ENCODE measurements at places on chromosomes 3 and 15.
A peak's percentile ranks its signal among the peaks of the same experiment; 100 is the strongest.

DNA sequence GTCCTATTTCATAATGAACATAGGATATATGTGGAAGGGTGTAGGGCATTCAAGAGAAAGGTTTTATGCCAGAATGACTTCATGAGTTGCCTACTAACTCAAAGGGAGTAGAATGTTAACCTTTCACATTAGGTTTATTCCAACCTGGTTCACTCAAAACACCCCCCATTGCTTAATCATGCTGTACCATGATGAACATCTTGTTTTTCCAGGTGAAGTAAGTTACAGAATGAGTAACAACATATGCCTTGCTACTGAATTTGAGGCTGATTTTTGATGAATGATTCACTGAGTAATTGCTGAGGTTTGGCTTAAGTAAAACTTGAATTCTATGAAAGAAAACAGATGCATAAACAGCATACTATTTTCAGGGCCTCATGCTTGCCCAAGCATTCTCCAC is 5.9 kb upstream of the CLDN16 start:
- DNase-seq = no peak

GRCh38 chr3:58419780-58420507 is 13.7 kb downstream of the PDHB start:
- no peak for DNase-seq

DNA sequence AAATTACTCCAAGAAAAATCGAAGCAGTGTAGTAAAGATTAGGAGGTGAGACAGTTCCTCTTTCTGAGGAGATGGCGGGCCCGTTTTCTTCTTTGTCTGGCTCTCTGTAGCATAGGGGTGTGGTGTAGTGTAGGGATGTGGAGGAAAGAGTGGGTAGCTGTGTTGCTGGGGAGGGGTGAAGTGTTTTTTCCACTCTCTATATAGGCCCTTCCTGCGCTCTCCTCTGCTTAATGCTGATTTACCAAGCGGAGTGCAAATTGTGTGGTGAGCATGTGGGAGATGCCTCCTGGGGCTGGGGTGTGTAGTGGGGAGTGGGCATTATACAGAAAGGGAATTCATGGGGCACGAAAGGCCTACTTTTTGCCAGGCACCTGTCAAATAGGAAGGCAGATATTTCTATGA is 94.9 kb downstream of the ST6GAL1 start:
- no peak for DNase-seq

GRCh38 chr3:48765376-48765775 is 48.4 kb upstream of the IP6K2 start:
- DNase-seq = no peak

DNA sequence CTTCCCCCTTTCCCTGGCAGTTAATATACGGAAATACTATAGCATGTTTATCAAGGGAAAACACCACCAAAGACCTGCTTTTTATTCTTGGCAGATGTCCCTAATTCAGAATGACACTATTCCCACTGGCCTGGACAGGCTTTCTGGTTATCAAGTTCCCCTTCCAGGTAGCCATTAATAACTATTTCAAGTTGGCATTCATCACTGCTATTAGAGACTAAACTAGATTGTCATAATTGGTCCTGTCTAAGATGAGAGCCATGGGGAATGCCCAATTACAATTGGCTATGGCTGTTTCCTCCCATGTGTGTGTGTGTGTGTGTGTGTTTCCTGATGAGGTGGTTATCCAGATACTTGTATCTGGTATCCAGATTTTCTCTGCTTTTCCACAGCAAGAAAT is 608.1 kb downstream of the SQOR start:
- DNase-seq = no peak

DNA sequence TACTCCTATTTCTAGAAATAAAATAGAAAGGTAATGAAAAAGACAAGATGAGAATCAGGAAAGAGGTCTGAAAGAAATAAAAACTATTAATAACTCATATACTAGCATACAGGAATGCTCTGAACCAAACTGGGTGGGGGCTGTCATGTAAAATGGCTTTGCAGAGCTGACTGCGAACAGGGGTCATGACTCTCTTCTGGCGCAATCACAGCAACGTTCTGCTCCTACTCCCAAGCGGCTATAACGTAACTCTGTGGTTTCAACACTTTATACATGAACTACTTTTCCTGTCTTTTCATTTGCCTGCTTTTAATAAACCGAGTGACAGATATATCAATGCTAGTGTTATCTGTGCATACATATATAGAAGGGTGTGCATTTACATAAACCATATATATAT is 116.7 kb downstream of the DLG1 start:
- no peak for DNase-seq

DNA sequence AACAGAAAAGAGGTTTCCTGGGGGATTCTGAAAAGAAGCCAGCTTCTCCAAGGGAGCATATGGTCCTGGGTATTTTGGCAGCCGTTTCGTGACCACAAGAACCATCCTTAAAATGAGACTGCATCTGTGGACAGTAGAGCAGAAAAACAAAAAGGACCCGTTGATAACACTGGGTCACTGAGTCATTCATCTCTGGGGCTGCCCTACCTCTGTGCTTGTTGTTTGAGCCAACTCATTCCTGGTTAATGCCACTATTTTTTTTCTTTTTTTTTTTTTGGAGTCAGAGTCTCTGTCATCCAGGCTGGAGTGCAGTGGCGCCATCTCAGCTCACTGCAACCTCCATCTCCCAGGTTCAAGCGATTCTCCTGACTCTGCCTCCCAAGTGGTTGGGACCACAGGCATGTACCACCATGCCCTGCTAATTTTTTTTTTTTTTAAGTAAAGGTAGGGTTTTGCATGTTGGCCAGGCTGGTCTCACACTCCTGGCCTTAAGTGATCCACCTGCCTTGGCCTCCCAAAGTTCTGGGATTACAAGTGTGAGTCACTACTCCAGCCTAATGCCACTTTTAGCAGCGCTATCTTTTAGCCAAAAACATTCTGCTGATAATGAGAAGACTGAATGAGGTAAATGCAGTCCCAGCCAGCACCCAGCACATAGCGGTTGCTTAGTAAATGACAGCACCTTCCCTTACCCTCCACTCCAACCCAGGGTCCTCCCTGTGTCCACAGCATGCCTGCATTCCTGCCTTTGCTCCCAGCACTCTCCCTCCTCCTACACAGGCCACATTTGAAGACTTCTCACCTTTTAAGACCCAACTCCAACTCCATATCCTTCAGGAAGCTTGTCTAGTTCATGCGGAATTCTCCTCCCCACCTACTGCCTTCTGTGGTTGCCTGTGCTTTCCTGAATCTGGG is 9.1 kb upstream of the ISL2 start:
- no peak for DNase-seq

GRCh38 chr3:128076483-128077201 is 24.4 kb downstream of the SEC61A1 start:
- DNase-seq = no peak

- peak; percentile 63 for DNase-seq
These were observed 38.7 kb upstream of the MGA start for GRCh38 chr15:41621200-41622193.

GRCh38 chr15:39618063-39618823 is 37.4 kb downstream of the THBS1 start:
- no peak for DNase-seq

DNA sequence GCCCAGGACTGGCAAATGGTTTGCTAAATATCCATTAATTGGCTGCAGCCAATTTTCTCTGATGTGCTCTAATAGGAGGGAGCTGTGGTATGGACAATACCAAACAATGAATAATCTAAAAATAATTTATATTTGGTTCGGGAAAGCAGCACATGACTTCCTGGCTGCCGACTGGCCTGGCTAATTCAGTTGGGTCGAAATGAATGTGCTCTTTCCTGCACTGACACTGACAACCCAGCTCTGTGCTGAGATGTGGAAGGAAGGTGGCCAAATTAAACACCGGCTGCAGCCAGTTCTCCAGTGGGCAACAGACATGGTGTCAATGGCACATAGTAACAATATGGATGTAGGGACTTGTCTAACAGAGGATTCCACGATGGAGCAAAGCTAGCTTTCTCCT is 21.1 kb upstream of the COLQ start:
- DNase-seq = no peak

- no peak for DNase-seq
These were observed 18.0 kb upstream of the KCNAB1 start for GRCh38 chr3:156102267-156102931.

DNA sequence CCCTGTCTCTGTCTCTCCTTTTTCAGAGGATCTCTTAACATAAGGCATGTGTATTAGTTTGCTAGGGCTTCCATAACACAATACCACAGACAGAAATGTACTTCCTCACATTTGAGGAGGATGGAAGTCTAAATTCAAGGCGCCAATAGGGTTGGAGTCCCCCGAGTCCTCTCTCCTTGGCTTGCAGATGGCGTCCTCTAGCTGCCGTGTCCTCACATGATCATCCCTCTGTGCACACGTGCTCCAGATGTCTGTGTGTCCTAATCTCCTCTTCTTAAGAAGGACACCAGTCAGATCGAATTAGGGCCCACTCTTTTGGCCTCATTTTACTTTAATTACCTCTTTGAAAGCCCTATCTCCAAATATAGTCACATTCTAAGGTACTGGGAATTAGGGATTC is 23.0 kb upstream of the BFSP2 start:
- no peak for DNase-seq

GRCh38 chr3:160129459-160130061 is 95.7 kb upstream of the C3orf80 start:
- DNase-seq = no peak

DNA sequence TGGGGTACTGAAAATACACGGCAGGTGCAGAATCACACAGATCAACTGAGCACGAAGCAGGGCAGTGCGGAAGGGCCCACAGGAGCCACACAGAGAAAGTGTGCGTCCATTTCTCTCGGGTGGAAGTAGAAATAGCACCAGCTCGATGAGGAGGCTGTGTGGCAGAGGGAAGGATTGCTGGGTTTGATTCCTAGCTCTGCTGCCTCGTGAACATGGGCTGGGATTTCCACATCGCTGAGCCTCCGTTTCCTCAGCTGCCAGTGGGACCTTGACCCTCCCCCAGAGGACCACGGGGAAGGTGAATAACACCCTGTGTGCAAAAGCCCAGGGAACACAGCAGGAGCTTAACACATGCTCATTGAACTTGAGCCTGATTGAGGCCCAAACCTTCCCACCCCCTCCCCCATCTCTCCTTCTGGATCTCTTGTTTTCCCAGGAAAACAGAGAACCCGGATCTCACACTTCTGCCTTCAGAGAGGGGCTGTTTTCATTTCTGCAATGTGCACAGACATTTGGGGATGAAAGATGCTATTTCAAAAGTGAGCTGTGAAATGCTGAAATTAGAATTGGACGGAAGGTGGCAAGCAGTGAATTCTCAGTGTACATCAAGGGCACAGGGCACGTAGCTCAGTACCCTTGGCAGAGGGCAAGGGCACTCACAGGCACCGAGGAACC is 38.4 kb downstream of the ABTB1 start:
- no peak for DNase-seq

GRCh38 chr3:191151653-191152052 is 47.4 kb upstream of the OSTN start:
- no peak for DNase-seq

GRCh38 chr15:96889734-96890480 is 559.4 kb downstream of the NR2F2 start:
- no peak for DNase-seq

DNA sequence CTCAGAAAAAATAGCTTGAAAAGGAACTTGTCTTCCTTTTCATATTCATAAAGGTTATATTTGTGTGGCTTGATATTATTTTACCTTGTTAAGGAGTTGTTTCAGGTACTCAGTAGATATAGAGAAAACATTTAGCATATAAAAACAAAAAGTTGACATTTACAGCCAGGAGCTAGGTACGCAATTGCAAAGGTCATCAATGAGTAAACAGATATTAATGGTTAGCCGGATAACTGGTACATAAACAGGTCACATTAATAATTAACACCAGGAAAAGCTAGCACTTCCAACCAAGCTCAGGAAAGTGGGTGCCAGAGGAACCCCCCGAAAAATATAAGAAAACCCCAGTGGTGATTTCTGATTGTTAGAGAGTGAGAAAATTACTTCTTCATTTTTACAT is 146.6 kb upstream of the NR2F2 start:
- DNase-seq = no peak

- DNase-seq = no peak
These were observed 2.2 kb downstream of the C15orf39 start for GRCh38 chr15:75203908-75204263.

GRCh38 chr3:21703291-21703690 is 47.7 kb downstream of the ZNF385D start:
- DNase-seq = no peak

DNA sequence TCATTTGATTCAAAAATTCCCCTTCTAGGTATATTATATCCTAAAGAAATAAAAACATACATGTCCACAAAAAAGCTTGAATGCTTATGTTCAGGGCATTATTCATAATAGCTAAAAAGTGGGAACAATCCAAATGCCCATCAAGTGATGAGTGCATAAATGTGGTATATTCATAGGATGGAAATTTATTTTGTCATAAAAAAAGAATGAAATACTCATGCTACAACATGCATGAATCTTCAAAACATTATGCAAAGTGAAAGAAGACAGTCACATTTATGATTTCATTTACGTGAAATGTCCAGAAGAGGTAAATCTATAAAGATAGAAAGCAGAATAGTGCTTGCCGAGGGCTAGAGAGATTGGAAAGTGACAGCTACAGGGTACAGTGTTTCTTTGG is 83.6 kb upstream of the SLC25A36 start:
- DNase-seq = no peak

DNA sequence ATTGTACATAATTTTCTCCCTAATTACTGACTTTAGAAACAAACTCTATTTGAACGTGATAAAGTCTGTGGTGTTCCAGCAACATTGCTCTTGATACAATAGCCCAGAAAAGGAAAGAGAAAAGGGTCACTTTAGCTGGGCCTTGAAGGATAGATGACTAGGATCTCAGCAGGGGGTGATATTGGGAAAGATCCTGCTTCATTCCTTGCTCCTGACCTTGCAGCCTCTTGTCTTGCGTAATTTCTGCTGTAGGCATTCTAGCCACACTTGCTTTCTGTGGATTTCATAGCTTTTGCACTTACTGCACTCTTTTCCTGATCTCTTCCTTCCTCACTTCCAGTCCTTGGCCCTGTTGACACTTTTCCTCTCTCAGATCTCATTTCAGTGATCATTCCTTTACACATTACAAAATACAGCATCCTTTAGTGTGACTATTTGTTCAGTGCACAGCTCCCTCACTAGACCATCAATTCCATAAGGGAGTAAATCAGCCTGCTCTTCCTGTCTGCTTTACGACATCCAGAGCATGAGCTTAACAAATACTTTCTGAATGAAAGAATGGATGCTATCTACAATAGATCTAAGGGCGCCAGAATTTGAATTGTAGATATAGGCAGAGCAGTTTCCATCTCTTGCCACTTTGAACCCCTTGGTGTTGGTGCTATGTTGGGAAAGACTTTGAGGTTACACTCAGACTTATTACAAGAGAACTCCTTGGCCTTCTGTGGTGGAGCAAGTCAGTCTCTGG is 559.6 kb upstream of the MDFIC2 start:
- DNase-seq = no peak

- DNase-seq = no peak
These were observed 554.8 kb upstream of the CBLB start for GRCh38 chr3:106423321-106424225.

Measured in effector memory CD8-positive, alpha-beta T cell (primary cell).